ENCODE measurements at places on chromosomes 3 and 15.
A peak's percentile ranks its signal among the peaks of the same experiment; 100 is the strongest.

- DNase-seq = no peak
These were observed 148.8 kb downstream of the TPRA1 start for GRCh38 chr3:127441764-127442163.

- DNase-seq = no peak
These were observed 34.5 kb downstream of the ICE2 start for GRCh38 chr15:60444289-60444912.

DNA sequence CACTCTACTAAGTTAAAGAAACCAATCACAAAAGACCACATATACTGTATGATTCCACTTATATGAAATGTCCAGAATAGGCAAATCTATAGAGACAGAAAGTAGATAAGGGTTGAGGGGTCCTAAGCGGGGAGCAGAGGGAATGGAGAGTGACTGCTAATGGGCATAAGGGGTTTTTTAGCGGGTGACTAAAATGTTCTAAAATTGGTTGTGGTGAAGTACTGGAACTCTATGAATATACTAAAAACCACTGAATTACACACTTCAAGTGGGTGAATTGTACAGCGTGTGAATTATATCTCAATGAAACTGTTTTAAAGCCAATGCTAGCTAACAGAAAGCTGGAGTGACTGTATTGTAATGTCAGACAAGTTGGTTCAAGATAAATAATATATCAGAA, 33.3 kb downstream of the KPNA1 start:
- DNase-seq = no peak

GRCh38 chr3:58577269-58577821, at the start of gene FAM107A:
Gene FAM107A (minus strand): TSS chr3:58577391. CDS start chr3:58569860, 7,531 bp downstream.
- no peak for DNase-seq

GRCh38 chr15:88193415-88193814, 63.1 kb downstream of the NTRK3 start:
- DNase-seq = no peak

- peak; percentile 80 for DNase-seq
These were observed 27.0 kb upstream of the POLG start for GRCh38 chr15:89361451-89362202.

GRCh38 chr3:114790752-114791151, 356.3 kb downstream of the ZBTB20 start:
- DNase-seq = no peak

- no peak for DNase-seq
These were observed 1211.8 kb upstream of the ALCAM start for GRCh38 chr3:104154896-104155295.
